ENCODE measurements at places on chromosomes 13 and 19.

DNA sequence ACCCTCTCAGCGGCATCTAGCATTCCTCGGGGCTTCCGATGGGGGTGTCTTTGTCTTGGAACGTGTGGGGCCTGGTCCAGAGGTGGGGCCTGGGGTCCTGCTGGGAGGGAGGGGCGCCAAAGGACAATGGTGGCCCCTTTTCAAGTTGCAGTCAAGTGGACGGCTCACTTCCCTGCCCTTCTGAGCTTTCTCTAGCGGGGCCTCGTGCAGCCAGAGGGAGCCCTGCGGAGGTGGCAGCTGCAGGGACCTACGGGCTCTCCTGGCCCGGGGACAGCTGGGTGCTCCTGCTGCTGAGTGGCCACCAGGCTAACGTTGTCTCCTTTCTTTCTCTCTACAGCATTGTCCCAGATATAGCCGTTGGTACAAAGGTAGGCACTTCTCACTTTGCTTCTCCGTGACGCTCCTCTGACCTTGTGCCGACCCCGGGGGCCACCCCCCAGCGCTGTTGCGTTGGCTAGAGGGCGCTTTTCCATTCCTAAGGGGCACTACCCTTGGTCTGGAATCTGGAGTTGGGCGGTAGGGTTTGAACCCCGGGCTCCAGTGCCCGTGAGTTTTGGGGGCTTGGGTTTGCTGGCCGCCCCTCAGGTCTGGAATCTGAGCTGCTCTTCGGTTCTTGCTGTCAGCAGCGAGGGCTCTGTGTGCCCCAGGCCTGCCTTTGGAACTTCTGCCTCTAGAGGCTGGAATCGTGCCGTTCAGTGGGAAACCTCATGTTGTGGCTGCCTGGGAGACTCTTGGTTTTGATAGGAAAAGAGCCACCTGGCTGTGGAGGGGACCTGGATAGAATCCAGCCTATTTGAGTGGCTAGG, 2.0 kb downstream of the PTBP1 start:
- DNase-seq: peak; percentile 58

DNA sequence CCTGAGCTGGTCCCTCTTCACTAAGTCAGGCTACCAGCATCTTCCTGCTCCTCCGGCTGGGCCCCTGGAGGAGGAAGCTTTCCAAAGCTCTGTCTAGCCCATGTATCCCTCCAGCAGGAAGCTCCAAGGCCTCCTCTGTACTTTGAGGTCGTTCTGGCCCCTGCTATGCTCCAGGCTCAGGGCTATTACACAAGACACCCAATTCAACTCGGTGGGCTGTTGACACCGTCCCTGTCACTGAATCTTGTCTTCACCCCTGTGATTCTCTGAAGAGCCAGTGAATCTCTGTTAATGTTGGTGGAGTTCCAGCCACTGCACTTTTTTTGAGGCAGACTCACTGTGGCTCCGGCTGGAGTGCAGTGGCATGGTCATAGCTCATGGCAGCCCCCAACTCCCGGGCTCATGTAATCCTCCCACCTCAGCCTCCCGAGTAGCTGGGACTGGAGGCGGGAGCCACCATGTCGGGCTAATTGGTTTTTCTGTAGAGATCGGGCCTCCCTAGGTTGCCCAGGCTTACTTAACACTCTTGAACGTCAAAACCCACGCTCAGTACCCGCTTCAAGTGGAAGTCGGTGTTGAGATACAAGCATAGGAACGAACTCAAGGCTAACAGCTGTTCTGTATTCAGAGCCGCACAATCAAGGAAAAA, 512 bp upstream of the REX1BD start:
- no peak for DNase-seq

- no peak for DNase-seq
Measured at GRCh38 chr19:5131506-5132205, 162.7 kb downstream of the KDM4B start.

GRCh38 chr13:23460309-23460708, 26.8 kb upstream of the SACS start:
- DNase-seq: no peak

DNA sequence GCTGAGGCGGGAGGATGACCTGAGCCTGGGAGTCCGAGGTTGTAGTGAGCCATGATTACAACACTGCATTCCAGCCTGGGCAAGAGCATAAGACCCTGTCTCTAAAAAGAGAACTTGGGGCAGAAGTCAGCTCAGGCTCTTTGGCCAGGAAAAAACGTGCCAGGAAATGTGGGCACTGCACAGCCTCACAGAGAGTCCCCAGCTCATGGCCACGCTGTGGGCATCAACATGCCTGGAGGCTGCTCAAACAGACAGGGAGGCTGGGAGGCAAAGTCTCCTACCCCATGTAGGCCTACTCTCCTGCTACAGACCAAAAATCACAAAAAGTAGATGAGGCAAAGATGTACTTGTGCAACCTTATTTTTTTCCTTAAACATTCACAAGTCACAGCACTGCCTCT, 49.4 kb downstream of the PEPD start:
- no peak for DNase-seq

DNA sequence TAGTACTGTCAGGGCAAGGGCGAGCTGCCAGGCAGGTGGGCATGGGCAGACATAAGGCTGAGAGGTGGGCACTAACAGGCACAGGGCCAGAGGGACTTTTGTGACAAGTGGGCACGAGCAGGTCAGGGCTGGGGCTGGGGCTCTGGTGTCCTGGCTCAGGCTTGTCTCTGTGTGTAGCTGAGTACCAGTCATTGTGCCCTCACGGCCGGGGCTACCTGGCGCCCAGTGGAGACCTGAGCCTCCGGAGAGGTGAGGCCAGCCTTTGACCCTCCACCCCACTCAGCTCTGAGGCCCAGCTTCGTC, 21.6 kb downstream of the LTBP4 start:
- DNase-seq: no peak

- DNase-seq: no peak
Measured at GRCh38 chr13:78587395-78587794, 16.0 kb downstream of the POU4F1 start.

Data from fibroblast of skin of right biceps (primary cell).